ENCODE measurements at places on chromosomes 3 and 15. TPM values are rescaled to one million over a fixed set of nuclear protein-coding genes. Genes with fewer than 3 reads are reported as not detected.

GRCh38 chr15:32657198-32657883 lies 15.8 kb downstream of the SCG5 start:
- no peak for DNase-seq

DNA sequence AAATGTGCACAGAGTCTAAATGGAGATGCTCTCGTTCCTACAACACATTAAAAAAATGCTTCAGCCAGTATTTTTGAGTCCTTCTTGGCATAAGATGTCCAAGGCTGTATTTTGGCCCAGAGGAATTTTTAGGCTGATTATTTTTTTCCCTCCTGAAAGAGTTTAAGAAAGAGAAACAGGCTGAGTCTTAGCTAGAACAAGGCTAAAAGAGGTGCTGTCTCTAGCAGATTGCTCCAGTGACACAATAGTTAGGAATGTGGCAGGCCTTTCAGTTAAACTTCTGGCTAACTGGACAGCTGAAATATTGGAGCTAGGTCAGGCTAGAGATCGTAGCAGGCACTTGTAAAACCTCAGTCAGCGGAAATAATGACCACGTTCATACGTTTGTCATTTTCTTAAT lies 271.4 kb upstream of the RARB start:
- no peak for DNase-seq

- no peak for DNase-seq
These were observed 30.5 kb downstream of the DPH3 start for GRCh38 chr3:16234281-16234680.

GRCh38 chr3:23932571-23932970 lies 12.5 kb upstream of the NR1D2 start:
- no peak for DNase-seq

DNA sequence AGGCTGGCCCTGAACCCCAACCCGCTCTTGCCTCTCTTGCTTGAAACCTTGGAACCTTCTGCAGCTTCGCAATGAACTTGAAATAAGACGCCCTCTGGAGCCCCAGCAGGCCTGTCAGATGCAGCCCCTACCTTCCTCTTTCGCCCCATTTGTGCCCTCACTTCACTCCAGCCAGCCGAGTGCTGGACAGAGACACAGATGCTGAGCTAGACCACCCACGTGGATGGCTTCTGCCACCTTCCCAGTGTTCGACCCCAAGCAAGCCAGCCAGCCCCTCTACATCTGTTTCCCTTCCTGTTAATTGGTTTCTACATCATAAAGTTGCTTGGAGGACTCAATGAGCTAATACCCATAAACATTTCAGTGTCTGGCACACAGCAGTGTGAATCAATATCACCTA lies 23.8 kb upstream of the SNRPA1 start:
- no peak for DNase-seq

Gene PEX11A
- 1.3 TPM for total RNA-seq

Gene ZIC4
- total RNA-seq: 0.59 TPM

Gene SHISA5
- 200 TPM for total RNA-seq

Gene GCNT3
- not detected for total RNA-seq

Gene ECE2
- not detected for total RNA-seq

Gene LRRC31
- not detected for total RNA-seq

Data from H7 (cell line).